ENCODE measurements at places on chromosomes 16 and 17. TPM values are rescaled to one million over a fixed set of nuclear protein-coding genes. Genes with fewer than 3 reads are reported as not detected.

CDH13 gene
- total RNA-seq = 115 TPM

TNFRSF17 gene
- 0.12 TPM for total RNA-seq

ARHGAP23 gene
- total RNA-seq = 18.7 TPM

CPNE7 gene
- 9.1 TPM for total RNA-seq

P2RX1 gene
- 1.3 TPM for total RNA-seq

SPATA32 gene
- total RNA-seq = not detected

HS3ST2 gene
- total RNA-seq = not detected

TLCD2 gene
- 4.3 TPM for total RNA-seq

MYCBPAP gene
- 4.1 TPM for total RNA-seq

KRT33B gene
- not detected for total RNA-seq

TAF15 gene
- total RNA-seq = 60.9 TPM

CDC6 gene
- 5.6 TPM for total RNA-seq

SOX15 gene
- total RNA-seq = not detected

SLX4 gene
- 2.5 TPM for total RNA-seq

NPIPA3 gene
- total RNA-seq = 1.2 TPM

SOST gene
- total RNA-seq = 115 TPM

CMTM2 gene
- not detected for total RNA-seq

SHCBP1 gene
- total RNA-seq = 8.3 TPM

CNGB1 gene
- total RNA-seq = not detected

PYY gene
- total RNA-seq = not detected

CES1 gene
- total RNA-seq = 2.0 TPM

SLC25A39 gene
- total RNA-seq = 51.5 TPM

PKD1 gene
- total RNA-seq = 63.7 TPM

ZNF287 gene
- 2.2 TPM for total RNA-seq

KPNA2 gene
- total RNA-seq = 25.0 TPM

SOCS1 gene
- total RNA-seq = 0.70 TPM

CACNG4 gene
- total RNA-seq = not detected

GRB7 gene
- total RNA-seq = 0.60 TPM

KCNJ16 gene
- not detected for total RNA-seq

MYH3 gene
- total RNA-seq = 0.30 TPM

MGRN1 gene
- 25.4 TPM for total RNA-seq

ATF7IP2 gene
- total RNA-seq = 1.5 TPM

ZNF276 gene
- total RNA-seq = 8.5 TPM

MEIOB gene
- 0.23 TPM for total RNA-seq
